Colonic mucosa (tissue), 4 donors: ENCODE measurements at places on chromosomes 4 and X. TPM values are rescaled to one million over a fixed set of nuclear protein-coding genes. Genes with fewer than 3 reads are reported as not detected.

The OTC gene
- 10.2 TPM for total RNA-seq

The PGAM4 gene
- total RNA-seq: 0.77 TPM

The TSPAN6 gene
- 106 TPM for total RNA-seq

The RS1 gene
- total RNA-seq: not detected

The KLKB1 gene
- 0.50 TPM for total RNA-seq

The TBCK gene
- 33.9 TPM for total RNA-seq
